Fibroblast of pulmonary artery (primary cell): ENCODE measurements at places on chromosomes 11 and 22.

DNA sequence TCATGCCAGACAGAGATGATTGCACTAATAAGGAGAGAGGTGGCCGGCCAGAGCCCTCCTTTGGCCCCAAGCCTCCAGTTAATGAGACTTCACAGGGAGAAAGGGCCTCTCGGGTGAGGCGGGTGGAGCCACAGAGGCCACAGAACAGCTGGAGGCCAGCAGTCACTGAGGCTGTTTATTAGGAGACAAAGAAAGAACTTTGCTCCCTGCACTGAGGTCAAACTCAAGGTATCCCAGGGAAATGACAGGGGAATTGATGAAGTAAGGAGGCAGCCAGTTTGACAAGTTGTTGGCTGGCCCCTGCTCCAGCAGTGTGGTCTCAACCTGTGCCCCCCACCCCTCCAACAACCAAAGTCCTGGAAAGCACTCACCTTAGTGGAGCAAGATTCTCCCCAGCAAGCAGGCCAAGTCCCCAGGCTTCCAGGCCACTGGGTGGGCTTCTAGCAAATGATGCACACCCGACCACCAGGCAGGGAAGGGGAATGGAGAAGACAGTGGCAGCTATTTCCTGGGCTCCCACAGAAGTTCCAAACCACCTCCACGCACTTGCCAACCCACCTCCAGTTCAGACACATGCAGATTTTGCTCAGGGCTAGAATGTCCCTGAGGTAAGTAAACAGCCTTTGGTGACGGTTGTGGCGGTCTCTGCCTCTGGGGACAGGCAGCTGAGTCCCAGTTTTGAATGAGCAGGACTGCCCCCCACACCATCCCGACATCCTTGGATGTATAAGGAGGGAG is 53.2 kb downstream of the RPUSD4 start:
- no peak for DNase-seq

DNA sequence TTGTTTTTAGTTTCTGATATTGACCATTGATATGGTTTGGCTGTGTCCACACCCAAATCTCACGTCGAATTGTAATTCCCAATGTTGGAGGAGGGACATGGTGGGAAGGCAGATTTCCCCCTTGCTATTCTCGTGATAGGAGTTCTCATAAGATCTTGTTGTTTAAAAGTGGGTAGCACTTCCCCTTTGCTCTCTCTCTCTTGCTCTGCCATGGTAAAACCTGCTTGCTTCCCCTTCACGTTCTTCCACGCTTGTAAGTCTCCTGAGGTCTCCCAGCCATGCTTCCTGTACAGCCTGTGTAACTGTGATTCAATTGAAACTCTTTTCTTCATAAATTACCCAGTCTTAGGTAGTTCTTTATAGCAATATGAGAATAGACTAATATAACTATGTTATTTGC is 203.6 kb upstream of the CHORDC1 start:
- no peak for DNase-seq

- DNase-seq, result no peak
These were observed 18.5 kb upstream of the MUC2 start for GRCh38 chr11:1055990-1056771.

- no peak for DNase-seq
These were observed 39.3 kb upstream of the CRYBB3 start for GRCh38 chr22:25160120-25160996.

GRCh38 chr11:128776424-128777284 is 82.8 kb downstream of the FLI1 start:
- DNase-seq, result peak; percentile 42

DNA sequence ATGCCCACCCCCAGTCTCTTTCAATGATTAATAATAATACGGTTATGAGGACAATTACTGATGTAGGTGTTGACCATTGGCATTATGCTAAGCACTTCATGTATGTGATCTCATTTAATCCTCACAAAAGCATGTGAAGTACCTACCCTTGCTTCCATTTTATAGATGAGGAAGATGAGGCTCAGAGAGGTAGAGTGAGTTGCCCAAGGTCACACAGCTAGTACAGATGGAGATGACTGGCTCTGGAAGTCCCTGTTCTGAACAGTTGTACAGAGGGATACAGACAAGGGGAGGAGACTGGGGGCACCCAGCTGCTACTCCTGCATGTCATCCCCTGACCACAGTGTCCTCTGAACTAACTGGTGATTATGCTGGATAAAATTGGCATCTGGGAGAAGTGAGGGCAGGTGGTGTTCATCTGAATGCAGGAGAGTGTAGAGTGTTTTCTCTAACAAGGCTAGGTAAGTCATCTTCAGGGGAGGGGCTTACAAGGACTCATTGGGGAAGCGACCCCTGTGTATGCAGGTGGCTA is 43.2 kb downstream of the KIAA1671 start:
- no peak for DNase-seq

GRCh38 chr11:102241026-102241425 is 76.3 kb upstream of the BIRC3 start:
- DNase-seq, result no peak

DNA sequence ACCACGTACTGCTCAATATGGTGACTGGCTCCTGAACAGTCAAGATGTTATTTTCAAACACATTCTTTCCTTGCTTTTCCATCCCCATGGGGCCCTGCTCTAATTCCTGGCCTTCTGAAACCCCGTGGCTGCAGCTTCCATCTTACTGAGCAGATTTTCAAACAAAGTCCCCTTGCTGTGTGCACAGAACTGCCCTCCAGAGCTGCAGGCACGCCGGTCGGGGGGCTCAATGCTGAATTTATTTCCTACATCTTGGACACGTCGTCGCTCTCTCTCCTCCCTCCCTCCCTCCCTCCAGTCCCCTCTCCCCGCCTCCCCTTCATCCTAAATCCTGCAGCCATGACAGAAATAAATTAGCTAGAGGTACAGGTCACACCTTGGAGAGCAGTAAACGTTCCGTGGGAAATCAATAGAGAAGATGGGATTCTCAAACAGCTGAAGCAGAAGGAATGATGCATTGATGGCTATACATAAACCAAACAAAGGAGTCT is 243.1 kb upstream of the BLID start:
- no peak for DNase-seq

DNA sequence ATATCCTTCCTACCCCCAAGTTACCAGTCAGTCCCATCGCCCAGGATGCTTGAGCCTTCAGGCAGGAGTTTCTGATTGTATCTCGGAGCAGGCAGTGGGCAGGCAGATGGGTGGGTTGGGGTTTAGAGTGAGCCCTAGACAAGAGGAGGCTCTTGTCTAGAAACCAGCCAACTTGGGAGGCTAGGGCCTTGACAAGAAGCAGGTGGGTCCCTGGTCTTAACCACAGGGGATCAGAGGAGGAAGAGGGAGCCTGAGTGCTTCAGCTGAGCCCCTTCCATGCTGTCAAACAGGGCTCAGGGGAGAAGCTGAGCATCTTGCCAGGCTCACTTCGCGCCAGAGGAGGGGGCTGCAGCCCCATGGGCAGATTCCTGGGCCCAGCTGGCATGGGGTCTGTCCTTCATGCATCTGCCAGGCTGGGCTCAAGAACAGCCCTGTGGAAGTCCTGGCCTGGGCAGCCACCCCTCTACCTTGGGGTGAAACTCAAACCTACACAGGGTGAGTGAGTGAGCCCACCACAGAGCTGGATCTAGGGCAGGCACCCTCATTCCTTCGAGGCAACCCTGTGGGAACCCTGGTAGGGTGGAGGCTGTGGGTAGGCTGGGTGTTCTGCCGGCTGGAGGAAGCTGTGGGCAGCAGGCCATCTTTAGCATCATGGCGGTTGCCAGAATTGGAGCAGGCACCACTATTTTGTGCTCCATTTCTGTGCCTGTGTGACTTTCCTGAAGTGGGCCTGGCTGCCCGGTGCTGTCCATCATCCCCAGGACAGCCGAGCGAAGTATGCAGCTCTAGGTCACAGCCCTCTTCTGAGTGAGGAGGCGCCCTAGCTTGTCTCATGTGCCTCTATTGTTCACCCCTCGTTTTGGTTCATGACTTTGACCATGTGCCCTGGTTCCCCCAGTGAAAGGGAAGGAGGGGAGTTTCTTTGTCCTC is 108.1 kb downstream of the MORC2 start:
- DNase-seq, result no peak

DNA sequence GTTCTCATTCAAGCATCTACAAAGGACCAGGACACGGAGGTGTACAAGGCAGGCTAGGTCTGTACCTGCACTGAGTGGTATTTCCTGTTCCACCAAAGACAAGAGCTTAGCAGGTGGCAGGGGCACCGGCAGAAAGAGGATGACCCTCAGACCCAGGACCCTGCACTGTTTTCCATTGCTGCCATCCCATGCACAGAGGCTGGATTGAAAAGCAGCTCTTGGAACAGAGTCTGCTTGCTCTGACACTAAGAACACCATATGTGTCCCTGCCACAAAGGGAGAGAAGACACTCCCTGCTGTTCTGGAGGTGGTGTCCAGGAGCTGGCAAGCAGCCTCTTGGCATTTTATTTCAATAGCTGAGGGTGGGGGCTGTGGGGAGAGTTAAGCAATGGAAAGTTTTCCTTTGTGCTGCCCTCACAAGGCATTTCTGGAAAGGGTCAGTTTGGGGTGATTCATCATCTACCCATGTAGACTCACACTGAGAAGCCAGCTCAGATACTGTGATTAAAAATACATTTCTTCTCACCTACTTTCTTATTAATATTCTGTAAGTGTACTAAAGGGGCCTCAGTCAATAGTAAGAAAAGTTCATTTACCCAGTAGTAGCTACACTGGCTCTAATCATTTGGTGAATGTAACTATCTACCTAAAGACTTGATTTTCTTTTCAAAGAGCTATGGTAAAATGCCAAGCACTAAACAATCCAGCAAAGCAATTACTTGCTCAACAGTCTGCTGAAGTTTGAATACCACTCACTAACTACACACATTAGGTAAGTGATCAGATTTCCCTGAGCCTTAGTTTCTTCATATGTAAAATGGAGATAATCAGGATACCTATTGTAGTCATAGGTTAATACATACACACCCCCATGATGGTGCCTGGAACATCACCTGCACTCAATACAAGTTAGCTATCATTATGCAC is 55.2 kb downstream of the SLC1A2 start:
- peak; percentile 91 for DNase-seq

DNA sequence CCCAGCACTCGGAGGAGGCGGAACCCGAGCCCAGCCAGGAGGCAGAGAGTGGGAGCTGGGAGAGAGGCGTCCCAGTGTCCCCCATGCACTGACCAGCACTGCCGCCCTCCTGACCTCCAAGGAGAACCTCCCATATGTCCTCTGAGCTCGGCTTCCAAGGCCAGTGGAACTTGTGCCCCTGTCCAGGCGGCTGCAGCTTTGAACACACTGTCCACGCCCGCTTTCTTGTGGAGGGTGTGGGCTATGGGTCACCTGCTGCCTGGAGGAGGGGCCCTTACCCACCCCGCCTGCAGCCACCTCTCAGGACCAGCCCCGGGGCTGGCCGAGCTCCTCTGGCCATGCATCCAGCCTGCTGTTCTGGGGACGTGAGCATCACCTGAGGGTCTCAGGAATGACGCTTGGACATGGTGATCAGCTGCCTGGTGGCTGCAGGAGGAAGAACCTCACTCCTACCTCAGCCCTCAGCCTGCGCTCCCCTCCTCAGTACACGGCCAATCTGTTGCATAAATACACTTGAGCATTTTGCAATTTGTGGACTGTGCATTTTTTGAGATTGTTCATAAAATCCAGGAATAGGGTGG is 22.2 kb upstream of the MUC5B start:
- DNase-seq, result no peak

GRCh38 chr11:26851696-26852095 is 129.8 kb upstream of the SLC5A12 start:
- DNase-seq, result no peak

GRCh38 chr11:9629064-9629463 is 34.8 kb upstream of the SWAP70 start:
- DNase-seq, result no peak

DNA sequence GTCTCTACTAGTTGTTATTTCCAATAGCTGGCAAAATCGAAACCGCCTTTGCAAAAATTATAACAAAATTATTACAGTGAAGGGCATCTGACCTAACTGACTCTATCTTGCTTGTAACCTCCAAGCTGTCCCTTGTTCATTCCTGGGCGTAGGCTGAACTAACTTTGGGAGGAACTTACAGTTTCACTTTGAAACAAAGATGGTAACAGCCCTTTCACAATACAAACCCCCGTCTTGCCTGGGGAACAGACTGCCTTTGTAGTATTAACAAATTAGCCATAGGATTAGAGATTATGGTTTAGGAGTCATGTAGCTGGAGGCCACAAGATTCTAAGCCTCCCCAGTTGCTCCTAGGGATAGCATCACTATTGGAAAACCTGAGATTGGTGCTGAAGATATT is 131.6 kb upstream of the HSD17B12 start:
- no peak for DNase-seq

GRCh38 chr11:79507706-79508105 is 66.9 kb upstream of the TENM4 start:
- DNase-seq, result no peak

GRCh38 chr11:122398167-122398566 is 257.4 kb upstream of the UBASH3B start:
- peak; percentile 1 for DNase-seq

DNA sequence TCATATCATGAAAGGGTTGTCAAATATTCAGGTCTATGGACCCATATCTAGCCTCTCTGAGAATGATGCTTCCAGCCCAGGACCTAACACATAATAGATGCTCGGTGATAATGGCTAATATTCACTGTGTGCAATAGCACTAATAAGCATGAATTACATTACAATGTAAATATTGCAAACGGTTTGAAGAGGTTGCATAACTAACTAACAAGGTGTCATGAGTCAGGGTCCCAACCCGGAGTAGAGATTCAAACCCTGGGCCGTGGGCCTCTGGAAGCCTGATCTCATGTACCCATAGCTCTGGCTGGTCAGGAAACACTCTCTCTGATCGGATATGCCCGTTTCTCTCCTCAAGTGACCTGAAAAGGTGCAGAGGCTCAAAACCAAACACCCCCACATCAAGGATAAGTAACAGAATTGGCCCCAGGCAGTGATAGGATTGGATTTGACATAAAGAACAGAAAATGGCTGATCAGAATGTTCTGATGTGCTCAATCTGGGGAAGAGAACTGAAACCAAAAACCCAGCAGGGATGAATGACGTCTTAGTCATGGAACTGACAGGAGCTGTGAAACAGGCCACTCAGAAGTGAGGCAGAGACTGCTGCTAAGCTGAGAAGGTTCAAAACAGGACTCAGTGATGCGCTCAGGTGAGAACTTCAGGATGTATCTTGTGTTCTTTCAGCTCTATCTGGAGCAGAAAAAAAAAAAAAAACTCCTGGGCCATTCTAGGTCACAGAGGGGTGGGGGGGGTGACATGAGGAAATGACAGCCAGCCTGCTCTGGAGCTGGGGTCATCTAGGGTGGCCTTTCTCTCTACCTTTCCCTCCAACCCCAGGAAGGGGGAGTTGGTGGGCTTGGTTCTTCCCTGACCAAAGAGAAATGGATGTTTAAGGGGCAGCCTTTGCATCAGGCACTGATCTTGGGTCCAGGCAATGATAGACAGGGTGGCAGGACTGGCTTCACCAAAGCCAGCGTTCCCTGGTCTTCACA is 6.6 kb upstream of the KCTD17 start:
- DNase-seq, result no peak

DNA sequence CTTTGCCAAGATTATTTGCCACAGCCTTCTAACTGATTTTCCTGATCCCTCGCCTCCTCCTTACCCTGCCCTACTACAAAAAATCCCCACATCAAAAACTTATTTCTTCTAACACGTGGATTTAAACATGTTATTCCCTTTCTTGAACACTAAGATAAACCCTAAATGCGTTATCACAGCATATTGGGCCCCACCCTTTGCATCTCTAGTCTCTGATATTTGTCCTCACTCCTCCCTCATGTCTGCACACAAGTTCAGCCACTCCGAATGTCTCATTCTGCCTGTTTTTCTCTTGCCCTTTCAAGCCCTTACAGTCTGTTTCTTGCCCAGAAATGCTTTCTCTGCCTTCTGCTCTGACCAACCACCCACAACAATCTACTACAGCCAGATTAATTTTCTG is 10.6 kb upstream of the ACER3 start:
- DNase-seq, result no peak

GRCh38 chr11:61109671-61110070 is 7.4 kb downstream of the CD5 start:
- no peak for DNase-seq
